Fibroblast of skin of scalp (primary cell): ENCODE measurements at places on chromosomes 5 and 9.

DNA sequence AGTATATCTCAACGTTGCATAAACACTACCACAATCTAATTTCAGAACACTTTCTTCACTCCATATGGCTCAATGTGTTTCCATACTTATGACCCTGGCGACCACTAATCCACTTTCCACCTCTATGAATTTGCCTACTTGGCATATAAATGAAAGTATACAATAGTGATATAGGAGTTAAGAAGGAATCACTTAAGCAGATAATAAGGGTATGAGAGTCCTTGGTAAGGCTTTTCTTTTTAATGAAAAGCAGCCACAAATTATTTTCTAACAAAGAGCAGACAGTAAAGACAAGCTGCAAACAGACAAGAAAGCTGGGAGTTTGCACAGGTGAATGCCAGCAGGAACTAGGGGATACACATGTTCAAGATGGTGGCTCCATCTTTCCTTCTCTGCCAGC, 615.1 kb upstream of the NUDT12 start:
- DNase-seq, result no peak

GRCh38 chr5:149608936-149609545, 27.7 kb downstream of the ARHGEF37 start:
- DNase-seq, result no peak

GRCh38 chr9:33943389-33943788, 105.3 kb downstream of the UBAP2 start:
- DNase-seq, result peak; percentile 9

- DNase-seq, result no peak
Observed at GRCh38 chr9:127529671-127530070, 78.4 kb downstream of the LRSAM1 start.

DNA sequence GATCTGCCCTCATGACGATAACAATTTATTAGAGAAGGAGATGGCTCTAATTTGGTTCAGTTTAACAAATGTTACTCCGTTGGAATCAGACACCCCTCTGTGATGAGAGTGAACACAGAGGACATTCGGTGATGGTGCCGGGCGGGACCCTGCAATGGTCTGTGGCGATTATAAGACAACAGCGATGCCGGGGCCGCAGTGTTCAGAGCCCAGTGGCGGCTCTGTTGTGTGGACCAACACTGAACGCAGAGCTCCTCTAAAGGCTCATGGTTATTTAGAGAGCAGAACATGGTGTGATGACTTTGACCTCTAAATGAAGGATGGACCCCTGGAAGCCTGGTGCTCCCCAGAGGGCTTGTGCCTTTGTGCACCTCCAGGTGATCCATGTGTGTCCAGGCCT, 21.2 kb downstream of the UBE2QL1 start:
- no peak for DNase-seq

DNA sequence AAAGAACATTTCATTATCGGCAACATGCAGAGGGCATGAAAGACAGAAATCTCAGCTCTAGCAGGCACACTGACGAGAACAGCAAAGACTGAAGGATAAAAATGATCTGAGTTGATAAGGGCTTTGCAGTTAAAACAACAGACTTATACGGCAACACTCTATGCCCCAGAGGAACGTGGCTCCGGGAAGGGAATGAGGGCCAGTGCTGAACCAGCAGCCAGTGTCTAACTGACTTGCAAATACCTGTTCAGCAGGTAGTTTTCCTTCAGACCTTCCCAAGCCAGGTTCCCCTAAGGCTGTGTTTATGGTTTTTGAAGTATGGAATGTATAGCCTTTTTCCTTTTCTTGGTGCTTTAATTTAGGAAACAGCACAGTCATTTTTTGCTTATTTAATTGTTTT, 121.3 kb upstream of the CDH18 start:
- no peak for DNase-seq

DNA sequence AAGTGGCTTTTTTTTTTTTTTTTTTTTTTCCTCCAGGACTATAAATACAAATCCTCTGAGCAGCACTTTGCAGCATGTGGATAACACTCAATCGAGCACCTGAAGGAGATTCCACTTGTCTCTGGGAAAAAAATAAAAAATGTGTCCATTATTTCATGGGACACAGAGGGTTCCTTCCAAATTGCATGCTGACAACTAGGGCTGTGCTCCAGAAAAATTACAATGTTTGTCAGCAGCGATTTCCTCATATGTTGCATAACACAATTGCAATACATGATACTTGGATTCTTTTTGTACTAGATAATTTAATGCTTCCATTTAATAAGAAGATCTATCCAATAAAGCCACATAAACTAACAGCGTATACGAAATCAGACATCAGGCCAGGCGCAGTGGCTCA, 84.4 kb downstream of the CDH18 start:
- DNase-seq, result no peak

DNA sequence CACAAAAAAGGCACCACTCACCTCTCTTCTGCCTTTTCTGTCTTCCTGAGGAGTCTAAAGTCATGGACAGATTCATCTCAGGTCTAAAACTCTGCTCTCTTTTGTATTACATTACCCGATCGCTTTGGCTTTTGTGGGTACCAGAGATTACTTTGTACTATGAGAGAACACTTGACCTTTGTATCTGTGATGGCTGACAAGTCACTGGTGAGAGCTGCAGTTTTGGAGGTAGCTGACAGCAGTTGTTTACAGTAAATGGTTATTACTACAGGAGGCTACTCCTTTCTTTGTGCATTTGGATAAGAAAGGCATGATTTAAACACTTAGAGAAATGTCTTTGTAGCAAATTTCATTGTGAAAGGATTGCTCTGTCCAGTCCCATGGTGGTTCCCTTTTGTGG, 307.3 kb downstream of the FBXL17 start:
- no peak for DNase-seq

DNA sequence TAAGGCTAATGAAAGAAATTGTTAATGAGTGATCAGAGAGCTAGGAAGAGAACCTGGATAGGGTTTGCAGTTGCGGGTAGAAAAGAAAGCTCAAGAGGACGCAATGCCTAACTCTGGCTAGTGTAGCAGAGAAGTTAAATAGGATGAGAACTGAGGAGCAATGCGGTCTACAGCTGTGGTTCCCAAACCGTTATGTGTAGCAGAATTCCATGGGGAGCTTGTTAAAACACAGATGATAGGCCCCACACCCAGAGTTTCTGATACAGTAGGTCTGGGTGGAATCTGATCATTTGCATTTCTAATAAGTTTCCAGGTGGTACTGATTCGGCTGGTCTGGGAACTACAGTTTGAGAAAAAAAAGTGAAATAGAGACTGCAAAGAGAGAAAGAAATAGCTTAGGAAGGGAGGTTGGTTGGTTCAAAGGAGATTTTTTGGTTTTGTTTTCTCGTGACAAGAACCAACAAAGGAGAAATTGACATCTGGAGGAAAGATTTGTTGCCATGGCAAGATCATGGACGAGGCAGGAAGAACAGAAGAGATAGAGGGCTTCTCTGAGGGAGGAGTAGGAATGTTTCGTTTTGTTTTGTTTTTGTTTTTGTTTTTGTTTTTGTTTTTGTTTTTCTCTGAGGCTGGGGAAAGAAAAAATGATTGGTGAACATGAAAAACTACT, 276.1 kb downstream of the ARRDC3 start:
- no peak for DNase-seq

DNA sequence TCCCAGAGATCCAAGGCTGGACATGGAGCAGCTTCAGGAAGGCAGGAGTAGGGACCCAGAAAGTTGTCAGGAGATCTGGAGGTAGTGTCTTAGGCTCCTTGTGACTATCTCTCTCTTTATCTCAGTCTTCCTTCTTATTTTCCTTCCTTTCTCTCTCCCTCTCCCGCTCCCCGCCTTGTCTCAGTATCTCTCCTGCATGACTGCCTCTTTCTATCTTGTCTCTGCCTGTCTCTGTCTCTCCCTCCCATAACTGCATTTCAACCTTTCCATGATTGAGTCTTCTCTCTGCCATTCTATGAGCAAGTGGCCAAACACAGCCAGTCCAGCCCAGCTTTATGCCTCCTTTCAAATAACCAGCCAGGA, 61.0 kb upstream of the NEK6 start:
- no peak for DNase-seq

GRCh38 chr9:33697171-33697570, 98.2 kb upstream of the PRSS3 start:
- no peak for DNase-seq

DNA sequence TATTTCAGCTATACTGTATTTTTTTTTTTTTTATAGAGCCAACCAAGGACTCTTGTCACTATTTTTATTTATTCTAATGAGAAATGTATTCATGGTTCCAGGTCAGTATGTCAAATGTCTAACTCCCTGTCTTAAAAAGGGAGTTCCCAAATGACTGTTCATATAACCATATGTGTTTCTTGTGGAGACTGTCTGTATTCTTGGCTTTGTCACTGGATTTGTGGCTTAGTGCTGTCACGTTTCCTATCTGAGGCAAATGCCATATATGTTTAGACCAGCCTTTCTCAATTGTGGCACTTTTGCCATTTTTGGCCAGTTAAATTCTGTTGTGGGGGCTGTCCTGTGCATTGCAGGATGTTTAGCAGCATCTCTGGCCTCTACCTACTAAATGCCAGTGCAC, 3.1 kb downstream of the GCNT1 start:
- DNase-seq, result no peak

- no peak for DNase-seq
Observed at GRCh38 chr9:96222132-96222531, 79.8 kb downstream of the HSD17B3 start.

GRCh38 chr5:11384441-11385250, 519.6 kb downstream of the CTNND2 start:
- DNase-seq, result peak; percentile 12

GRCh38 chr5:103669615-103670014, 107.0 kb upstream of the NUDT12 start:
- no peak for DNase-seq

DNA sequence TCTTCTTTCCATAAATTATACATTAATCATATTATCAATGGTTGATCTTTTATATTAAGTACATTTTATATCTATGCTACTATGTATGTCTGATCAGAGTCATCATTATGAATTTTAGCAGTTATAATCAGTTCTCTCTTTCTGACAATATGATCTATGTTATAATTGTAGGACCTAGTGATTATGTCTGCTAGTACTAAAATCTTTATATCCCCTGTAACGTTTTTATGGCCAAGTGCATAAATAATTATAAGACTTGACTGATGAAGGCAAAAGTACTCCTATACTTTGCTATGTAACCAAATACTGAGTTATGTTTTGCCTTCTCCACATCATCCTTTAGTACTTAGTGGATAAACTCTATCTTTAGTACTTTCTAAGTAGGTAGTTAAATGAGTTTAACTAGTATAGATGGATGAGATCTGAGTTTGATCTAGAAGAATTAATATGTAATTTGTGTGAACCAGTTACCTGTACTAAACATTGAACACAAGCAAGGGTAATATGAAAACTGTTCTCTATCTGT, 75.4 kb downstream of the SLF1 start:
- DNase-seq, result no peak

DNA sequence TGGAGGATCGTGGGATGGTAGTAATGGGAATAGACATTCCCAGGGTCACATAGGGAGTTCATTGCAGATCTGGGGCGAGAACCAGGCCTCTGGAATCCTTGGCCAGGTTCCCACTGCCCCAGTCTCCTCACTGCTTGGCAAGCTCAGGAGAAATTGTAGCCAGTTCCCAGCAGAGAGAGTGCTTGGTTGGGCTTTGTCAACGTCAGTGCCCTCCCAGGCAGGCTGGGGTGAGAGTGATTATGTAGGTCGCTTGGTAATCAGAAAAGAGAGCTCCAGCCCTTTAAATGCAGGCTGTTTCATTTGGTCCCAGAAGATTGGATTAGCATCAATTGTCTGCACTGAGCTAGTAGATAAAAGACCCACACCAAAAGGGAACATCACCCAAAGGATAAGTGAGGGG, 51.8 kb upstream of the GALNT10 start:
- DNase-seq, result peak; percentile 36

DNA sequence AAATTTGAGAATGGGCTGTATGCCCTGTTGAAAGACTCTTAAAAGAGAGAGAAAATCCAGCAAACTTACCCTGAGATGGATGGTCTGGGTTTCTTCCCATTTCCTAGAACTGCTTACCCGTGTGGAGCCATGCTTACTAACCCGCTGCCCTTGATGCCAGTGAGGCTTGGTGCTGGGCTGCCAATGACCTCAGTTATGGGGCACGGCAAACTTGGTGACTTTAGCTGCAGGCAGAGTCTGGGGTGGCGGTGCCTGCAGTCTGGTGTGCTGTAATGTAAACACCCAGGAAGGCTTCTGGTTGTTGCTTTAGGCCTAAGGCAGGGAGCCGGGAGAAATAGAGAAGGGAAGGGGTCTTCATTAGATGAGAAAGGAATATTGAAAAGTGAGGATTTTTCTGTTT, 7.3 kb upstream of the TENT4A start:
- no peak for DNase-seq

DNA sequence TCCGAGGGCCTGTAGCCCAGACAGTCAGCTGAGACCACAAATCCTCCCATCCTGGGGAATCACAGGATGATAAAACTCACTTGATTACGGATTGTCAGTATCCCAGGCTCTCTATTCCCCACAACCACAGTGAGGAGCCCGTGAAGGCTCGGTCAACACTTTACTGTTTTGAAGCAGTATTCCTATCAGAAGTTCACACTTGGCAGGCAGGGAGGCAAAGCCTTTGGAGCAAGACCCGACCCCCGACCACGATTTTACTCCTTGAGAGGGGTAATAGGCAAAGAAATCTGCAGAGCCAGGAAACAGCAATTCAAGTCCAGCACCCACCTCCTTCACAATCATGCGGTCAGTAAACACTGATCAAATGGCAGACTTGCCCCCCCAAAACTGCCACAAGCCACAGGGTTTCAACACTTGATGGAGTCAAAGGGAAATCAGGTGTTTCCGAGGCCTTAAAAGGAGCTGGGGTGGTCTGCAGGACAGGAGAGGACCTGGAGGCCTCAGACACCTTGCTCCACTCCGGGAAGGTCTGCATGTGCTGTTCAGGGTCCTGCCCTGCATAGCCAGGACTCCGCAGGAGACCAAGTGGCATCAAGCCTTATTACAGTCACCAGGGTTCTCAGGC, 25.2 kb downstream of the BICD2 start:
- no peak for DNase-seq

- DNase-seq, result peak; percentile 9
Observed at GRCh38 chr5:54254482-54255198, 55.7 kb downstream of the ARL15 start.

GRCh38 chr5:11429254-11429653, 475.0 kb downstream of the CTNND2 start:
- no peak for DNase-seq

- DNase-seq, result peak; percentile 83
Observed at GRCh38 chr5:93189707-93190120, 391.3 kb downstream of the NR2F1-AS1 start.

- DNase-seq, result peak; percentile 59
Observed at GRCh38 chr5:167587772-167588437, 703.5 kb upstream of the WWC1 start.

GRCh38 chr9:35033101-35033500, 39.3 kb downstream of the VCP start:
- no peak for DNase-seq
